ENCODE measurements at places on chromosomes 13 and 19.

- peak; percentile 15 for DNase-seq
Observed at GRCh38 chr13:71320452-71320851, 546.6 kb downstream of the DACH1 start.

- DNase-seq, result no peak
Observed at GRCh38 chr13:37596805-37597204, 1.8 kb downstream of the POSTN start.

DNA sequence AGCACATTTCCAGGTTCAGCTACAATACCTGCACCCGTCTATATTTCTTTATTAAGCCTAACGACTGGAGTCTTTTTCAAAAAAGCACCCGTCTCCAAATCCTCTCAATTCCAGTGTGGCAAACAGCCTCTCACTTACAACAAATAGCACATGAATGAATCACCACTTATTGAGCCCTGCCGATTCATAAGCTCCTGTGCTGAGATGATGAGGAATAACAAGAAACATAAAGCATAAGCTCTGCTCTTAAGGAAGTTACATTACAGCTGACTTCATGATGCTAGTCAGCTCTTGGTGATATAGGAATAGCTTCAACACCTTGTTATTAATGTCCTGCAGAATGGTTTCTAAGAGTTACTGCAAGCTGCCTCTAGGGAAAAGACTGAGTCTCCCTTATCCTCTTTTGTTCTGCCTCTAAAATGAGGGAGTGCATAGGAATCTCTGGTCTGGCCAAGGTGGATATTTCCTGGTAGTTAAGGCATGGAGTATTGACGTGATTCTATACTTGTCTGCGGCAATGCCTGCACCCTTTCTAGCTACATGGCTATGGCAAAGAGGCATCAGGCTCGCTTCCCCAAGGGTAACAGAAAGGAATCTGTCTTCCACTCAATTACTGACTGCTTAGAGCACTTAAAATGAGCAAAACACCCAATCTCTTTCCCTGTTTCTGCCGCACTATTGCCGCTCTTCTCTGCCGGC, 195.7 kb downstream of the KLF12 start:
- no peak for DNase-seq

GRCh38 chr13:50664951-50665350, 178.5 kb downstream of the DLEU7 start:
- DNase-seq, result no peak

DNA sequence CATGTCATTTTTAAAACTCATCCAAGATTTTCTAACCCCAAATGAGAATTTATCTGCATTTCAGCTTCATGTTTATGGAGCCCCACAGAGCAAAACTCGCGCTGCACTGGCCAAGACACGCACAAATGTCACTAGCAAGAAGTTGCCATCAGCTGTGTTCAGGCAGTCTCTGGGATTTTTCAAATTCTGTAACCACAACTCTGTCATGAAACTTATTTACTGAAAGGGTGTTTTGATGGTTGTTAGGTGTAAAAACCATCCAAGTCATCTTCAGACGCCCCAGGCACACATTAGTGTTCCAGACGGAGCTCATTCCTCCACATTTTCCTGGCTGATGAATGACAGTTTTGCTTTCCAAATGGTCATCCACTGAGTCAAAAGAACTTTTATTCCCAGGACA, 63.4 kb downstream of the SLC7A1 start:
- DNase-seq, result no peak

- no peak for DNase-seq
Observed at GRCh38 chr19:32368787-32369186, 23.4 kb downstream of the ZNF507 start.

DNA sequence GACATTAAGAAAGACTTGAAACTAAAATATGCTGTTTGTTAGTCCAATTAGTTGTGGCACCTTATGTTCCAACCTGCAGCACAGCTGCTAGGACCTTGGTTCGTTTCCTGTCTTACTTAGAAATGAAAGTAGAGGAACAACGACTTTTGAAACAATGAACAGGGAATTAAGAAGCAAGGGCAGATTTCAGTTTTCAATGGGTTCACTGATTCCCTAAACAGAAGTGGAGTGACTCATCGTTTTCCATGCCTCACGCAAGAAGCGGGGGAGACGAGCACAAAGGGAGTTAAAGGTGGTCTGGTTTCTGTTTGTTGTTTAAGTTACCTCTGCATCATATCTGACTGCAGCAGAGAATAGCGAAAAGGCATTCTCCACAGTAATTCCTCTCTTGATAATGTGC, 44.8 kb downstream of the PHF11 start:
- no peak for DNase-seq

DNA sequence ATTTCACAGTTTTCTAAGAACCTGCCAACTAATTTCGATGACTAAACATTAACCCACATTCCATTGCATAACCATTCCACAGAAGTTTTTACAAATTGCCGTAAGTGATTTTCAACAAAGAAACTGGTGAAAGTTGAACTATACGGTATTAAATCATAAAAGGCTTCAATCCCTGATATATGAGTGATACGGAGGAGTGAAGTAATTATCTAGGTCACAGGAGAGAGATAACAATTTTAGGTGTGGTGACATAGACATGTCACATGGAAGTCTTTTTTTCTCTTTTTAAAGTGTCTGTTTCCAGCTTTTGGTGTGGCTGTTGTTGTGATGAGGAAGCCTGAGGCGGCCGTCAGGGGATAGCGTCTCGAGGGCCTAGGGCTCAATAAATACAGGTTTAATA, 29.4 kb downstream of the TBC1D4 start:
- DNase-seq, result no peak
